ENCODE measurements at places on chromosomes 16 and 17.

- peak; percentile 35 for DNase-seq
Observed at GRCh38 chr16:22670551-22671041, 143.4 kb upstream of the HS3ST2 start.

GRCh38 chr17:57985675-57985974 lies 2.4 kb downstream of the VEZF1 start:
- no peak for DNase-seq

DNA sequence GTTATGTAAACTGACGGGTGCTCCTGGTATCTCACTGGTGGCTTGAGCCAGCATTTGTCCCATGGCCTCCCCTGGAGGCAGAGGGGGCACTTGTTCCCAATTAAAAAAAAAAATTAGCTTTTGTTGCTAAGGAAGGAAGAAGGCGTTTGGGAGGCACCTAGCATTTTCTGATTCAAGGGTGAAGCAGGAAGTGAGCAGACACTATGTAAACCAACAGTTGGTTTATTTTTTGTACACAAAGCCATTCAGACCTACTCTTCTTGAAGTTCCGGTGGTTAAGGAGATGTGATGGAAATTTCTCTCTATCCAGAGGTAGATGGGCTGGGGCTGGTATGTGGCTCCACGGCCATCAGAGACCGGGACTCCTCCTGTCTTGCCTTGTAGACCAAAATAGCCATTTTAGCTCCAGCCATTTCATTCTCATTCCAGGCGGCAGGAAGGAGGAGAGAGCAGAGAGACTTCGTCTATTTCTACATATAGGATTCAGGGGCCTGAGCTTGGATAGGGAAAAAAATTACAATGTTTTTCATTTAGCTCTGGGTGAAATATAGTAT lies 103.0 kb downstream of the SNX29 start:
- DNase-seq, result no peak

- DNase-seq, result no peak
Observed at GRCh38 chr16:74064120-74064735, 232.4 kb upstream of the PSMD7 start.

GRCh38 chr16:85235991-85236817 lies 123.9 kb upstream of the CIBAR2 start:
- DNase-seq, result no peak

DNA sequence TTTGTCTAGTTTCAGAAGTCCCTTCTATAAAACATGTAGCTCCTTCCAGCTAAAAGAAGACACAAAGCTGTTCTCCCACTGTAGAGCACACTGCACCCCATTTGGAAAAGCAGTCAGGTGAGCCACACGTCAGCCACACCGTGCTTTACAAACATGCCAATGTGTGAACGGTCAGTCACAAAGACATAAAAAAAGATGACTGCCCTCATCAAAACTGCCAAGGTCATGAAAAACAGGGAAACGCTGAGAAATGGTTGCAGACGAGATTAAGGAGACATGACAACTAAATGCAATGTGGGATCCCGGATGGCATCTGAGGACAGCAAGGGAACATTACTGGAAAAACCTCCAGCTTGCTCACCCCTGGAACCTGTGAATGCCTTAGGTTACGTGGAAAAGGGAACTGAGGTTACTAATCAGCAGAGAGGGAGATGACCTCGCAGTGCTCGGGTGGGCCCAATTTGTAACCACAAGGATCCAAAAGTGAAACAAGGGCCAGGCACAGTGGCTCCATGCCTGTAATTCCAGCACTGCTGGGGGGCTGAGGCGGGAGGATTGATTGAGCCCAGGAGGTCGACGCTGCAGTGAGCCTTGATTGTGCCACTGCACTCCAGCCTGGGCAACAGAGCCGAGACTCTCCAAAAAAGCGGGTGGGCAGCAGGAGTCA lies 8.1 kb downstream of the ANKRD11 start:
- no peak for DNase-seq

- DNase-seq, result no peak
Observed at GRCh38 chr17:29687596-29687995, 64.9 kb upstream of the CORO6 start.

- peak; percentile 31 for DNase-seq
Observed at GRCh38 chr17:76529224-76530094, 8.1 kb downstream of the CYGB start.

DNA sequence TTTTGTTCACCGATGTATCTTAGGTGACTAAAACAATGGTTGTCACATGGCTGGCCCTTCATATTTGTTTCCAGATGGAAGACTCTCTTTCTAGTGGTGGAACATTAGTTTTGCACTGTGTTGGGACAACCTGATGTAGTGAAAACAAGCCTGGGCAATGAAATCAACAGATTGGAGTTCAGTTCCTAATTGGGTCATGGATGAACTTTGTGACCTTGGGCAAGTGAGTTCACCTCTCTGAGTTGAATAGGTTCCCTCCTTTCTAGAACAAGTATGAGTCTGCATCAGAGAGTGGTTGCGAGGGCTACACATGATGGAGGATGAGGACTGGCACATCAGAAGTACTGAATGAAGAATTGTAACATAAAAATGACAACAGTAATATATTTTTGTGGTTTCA lies 2.1 kb upstream of the NKD1 start:
- DNase-seq, result no peak

- DNase-seq, result no peak
Observed at GRCh38 chr17:50192618-50193291, 8.7 kb downstream of the COL1A1 start.

DNA sequence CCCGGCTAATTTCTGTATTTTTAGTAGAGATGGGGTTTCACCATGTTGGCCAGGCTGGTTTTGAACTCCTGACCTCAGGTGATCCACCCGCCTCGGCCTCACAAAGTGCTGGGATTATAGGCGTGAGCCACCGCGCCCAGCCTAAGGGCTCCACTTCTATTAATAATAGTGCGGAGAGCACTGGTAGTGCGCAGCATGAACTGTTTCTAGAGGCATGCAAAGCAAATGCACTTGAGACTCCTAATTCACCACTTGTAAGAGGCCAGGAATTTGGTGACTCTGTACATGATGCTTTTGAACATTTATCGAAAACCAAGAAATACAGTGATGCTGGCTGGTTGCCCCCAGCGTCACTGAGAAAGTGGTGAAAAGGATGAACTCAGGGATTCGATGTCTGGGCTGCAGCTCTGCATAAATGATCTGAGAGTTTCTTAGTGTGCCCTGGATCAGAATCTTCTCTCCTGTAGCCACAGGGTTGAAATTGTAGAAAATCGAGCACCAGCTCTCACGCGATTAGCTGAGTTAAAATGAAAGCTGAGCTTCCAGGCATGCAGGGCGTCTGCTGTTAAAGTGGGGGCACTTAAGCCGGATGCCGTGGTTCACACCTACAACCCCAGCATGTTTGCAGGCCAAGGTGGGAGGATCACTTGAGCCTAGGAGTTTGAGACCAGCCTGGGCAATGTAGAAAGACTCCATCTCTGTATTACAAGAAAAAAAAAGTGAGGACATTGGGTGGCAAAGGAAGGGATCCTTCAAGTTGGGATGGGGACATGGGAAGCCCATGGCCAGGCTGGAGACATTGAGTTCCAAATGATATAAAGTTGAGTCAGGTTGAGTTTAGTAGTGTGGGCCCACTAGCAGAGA lies 4.8 kb downstream of the RNF213 start:
- no peak for DNase-seq

- no peak for DNase-seq
Observed at GRCh38 chr17:59811209-59811608, 81.5 kb downstream of the TUBD1 start.

- no peak for DNase-seq
Observed at GRCh38 chr16:51181503-51181811, 30.4 kb upstream of the SALL1 start.

GRCh38 chr17:69402052-69402451 lies 12.4 kb upstream of the MAP2K6 start:
- no peak for DNase-seq

GRCh38 chr16:27786221-27786922 lies 236.4 kb downstream of the KATNIP start:
- DNase-seq, result no peak

Measured in DMS 273 treated with DMSO at 0.1 percent for 48 hours (cell line).